Esophagus squamous epithelium (tissue), 5 donors: ENCODE measurements at places on chromosomes 11 and 22.

- DNase-seq, result no peak
These were observed 23.6 kb downstream of the NPAT start for GRCh38 chr11:108198833-108199232.

GRCh38 chr11:57116654-57117053 is 65.1 kb upstream of the LRRC55 start:
- no peak for DNase-seq

DNA sequence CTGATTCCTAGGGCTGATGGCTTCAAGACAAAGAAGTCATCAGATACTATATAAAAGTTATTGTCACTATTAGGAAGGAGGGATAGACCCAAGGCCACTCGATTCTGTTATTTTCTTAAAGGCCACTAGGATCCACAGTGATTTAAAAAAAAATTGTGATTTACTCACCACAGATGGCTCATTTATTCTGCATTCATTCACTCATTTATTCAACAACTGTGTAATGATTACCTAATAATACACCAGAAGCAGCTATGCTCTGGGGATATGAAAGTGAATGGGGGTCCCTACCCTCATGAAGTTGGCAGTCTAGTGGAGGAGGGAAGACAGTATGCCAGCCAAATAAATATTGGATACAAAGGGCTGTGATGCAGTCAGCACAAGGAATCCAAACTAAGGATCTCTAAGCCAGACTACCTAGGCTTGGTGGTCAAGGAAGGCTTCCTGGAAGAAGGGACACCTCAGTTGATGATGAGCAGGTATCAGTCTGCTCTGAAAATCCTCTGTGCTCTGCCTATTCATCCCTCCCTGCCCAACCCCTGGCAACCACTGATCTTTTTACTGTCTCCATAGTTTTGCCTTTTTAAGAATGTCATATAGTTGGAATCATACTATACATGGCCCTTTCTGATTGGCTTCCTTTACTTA is 110.5 kb downstream of the NAT10 start:
- no peak for DNase-seq

GRCh38 chr11:33021501-33021900 is 5.8 kb downstream of the DEPDC7 start:
- DNase-seq, result no peak

- DNase-seq, result no peak
These were observed 18.2 kb downstream of the CALCA start for GRCh38 chr11:14953904-14954303.

- DNase-seq, result no peak
These were observed 257.7 kb upstream of the CCDC90B start for GRCh38 chr11:83543706-83544439.

GRCh38 chr11:42840176-42840829 is 471.5 kb upstream of the API5 start:
- no peak for DNase-seq

- no peak for DNase-seq
These were observed 35.2 kb downstream of the ALG9 start for GRCh38 chr11:111836162-111836561.

GRCh38 chr22:28670756-28671155 is 8.9 kb downstream of the TTC28 start:
- DNase-seq, result no peak

DNA sequence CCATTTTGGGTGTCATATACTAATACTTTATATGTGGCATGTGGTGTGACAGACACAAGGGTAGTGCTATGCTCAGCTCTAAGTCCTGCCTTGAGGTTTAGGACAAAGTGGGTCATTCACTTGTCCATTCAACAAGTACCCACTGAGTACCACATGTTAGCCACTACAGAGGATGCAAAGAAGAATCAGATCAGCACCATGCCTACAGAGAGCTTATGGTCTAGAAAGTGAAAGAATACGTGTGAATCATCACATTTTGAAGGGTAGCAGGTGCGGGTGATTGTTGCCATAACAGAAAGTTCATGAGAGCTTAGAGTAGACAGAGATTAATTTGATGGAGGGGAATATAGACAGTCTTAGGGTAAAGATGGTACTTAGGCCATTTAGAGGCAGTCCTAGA is 18.3 kb downstream of the CLMP start:
- DNase-seq, result no peak

- no peak for DNase-seq
These were observed at the start of gene RHOD for GRCh38 chr11:67056267-67057204. Gene RHOD, plus strand, starts transcription at chr11:67056847. Its CDS starts 56 bp downstream, at chr11:67056903.

- DNase-seq, result no peak
These were observed 212.1 kb downstream of the NELL1 start for GRCh38 chr11:20881328-20882079.

- DNase-seq, result no peak
These were observed 26.2 kb downstream of the MCM5 start for GRCh38 chr22:35425971-35426800.

GRCh38 chr11:69278091-69278867 is 15.7 kb upstream of the MYEOV start:
- no peak for DNase-seq
